ENCODE measurements at places on chromosomes 7 and 10.

GRCh38 chr7:99459087-99459486 lies 6.9 kb downstream of the ATP5MF start:
- DNase-seq: no peak

GRCh38 chr10:33336582-33337325 lies 2.3 kb upstream of the NRP1 start:
- no peak for DNase-seq

DNA sequence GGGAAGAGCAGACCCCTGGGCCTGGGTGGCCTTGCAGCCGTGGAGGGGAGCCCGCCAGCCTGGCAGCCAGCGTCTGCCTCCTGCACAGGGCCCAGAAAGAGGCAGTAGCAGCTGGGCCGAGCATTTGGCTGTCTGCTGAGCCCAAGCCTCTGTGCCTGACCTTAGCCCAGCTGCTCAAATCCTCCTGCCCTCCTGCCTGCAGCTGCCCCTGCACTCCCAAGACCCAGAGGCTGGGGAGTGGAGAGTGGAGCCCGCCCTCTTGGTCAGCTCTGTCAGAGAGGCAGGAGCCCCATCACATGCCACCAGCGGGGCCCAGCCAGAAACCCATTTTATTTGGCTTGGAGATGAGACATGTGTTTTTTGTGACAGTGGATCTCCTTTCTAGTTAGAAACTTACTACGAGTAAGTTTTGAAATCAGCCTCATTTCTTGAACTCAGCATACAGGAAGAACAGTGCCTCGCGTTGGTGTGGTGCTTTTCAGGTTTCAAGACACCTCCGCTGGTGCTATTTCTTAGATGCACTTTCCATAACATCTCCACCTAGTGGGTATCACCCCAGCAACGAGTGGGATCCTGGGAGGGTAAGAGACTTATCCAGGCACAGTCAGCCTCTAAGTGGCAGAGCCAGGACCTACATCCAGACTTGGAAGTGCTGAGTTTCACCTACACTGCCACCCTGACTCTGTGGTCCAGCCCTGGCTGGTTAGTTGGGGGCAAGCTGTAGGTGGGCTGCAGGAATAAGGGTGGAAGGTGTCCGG lies 477.1 kb downstream of the RPS24 start:
- no peak for DNase-seq

DNA sequence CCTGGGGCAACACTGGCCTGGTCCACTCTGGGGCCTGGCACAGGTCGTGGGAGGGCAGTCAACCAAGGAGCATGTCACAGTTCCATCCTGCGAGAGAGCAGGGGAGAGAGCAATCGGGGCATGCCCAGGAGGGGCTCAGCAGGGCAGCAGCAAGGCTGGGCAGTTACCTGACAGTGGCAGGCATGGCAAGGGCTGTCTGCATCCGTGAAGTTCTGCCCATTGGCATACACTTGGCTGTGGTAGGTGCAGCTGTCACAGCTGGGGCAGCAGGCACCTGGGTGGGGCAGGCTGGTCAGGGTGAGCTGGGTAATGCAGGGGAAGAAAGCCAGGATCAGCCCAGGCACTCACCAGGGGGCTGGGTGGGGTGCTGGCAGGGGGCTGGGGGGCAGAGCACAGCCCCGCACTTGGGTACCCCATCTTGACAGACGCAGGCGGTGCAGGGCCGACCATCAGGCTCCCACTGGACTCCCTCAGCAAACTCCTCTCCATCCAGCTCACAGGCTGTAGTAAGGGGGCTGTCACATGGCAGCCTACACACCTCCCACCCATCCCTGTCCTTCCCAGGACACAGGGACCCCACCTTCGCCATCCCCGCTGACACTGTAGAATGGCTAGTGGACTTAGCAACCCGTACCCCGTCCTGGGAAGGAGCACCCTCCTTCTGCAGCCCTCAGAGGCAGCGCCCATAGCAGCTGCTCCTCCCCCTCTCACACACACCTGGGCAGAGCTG lies 17.8 kb downstream of the KCP start:
- peak; percentile 3 for DNase-seq

DNA sequence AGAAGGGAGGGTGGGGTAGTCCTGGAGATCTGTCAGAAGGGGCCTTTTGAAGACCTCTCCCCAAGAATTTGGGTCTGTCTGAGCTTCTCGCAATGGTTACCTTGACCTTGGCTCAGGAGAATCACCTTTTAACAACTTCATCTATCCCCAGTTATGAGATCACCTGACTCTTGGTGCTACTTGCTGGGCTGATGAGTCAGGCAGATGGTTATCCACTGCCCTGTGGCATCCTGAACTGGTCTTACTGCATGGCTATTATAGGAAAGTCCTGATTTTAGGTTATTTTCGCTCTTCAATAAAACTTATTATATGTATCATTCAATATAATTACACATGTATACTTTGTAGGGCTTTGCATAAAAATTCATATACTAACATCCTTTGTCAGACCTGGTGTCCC lies 274.7 kb downstream of the GFRA1 start:
- DNase-seq: no peak

DNA sequence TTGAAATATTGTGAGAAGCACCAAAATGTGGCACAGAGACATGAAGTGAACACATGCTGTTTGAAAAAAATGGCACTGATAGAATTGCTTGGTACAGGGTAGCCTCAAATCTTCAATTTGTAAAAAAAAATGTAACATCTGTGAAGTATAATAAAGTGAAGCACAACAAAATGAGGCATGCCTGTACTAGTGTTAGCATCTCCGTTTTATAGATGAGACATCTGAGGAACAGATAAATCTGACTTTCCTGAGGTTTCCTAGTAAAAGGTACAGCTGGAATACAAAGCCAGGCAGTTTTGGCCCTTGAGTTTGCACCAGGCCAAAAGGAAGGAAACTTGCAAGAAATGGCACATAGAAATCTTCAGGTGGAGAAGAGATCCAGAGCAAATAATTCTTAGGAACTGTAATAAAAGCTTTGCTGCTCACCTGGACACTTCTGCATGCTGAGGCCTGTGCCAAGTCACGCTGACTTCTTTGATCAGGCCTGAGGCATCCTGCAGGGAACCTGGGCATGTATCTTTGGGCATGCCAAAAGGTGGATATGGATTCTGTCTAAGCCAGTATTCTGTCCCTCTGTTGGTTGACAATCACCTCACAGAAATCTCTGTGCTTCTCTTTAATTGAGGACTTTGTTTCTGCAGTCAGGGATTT lies 251.5 kb upstream of the PLPP4 start:
- no peak for DNase-seq

DNA sequence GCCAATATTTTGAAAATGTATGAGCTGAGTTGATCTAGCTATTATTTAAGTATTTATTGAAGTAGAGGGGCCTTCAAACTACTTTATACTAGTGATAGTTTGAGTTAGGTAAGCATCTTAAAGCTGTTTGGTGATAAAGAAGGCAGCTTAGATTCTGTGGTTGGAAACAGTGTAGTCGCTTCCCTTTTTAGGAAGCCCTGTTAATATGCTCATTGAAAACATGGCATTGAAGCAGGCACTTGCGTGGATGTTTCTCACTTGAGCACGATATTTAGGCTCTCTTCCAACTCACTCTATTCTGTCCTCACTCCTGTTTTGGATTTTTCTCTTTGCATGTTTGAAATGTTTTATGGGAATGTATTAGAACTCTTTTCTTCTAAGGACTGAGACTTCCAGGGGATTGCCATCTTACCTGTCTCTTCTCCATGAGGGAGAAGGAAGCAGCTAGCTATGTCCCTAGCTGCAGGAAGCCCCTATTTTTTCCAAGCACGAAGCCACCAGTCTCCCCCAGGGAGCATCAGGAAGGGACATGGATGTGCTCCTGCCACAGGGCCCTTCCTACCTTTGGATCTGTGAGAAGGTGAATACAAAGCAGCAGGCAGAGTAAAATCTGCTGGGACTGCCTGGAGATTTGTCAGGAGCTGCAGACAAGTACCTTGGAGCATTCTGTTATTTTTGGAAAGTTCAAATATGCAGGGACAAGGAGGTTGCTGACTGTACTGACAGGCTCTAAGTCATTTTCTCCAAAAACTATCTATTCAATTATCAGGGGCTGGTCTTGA lies 22.0 kb upstream of the BMPR1A start:
- no peak for DNase-seq

GRCh38 chr7:29087840-29088170 lies 58.5 kb downstream of the CPVL start:
- DNase-seq: no peak

DNA sequence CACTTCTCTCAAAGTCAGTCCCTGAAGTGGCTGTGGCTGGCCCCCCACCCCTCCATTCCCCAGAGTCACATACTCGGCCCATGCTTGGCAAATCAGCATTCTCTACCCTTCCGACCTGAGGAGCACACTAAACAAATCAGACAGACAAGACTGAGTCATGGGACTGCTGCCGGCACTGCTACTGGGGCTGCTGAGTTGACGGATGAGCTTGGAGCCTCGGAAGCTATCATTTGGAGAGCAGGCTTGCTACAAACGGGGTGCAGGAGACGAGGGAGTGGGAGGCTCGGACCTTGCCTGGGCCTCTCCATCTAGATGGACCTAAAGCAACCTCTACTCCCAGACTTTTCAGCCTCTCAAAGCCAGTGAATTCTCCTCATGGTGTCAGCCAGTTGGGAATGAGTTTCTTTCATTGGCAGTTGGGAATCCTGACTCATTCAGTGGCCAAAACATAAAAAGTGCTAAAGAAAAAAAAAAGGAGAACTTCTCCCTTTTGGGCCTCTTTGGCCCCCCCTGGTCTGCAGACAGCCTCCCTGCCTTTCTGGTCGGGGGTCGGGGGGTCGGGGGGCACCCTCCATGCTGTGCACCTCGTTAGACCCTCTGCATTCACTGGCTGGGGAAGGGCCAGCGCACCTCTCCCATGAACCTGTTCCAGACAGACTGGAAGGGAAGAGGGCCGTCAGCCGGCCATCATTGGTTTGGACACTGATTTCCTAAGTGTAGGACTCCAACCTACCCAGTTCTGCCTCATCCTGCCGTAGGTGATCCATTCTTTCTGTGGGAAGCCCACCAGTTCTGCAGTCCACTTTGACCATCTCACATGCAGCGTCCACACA lies 52.3 kb upstream of the COL13A1 start:
- DNase-seq: no peak

DNA sequence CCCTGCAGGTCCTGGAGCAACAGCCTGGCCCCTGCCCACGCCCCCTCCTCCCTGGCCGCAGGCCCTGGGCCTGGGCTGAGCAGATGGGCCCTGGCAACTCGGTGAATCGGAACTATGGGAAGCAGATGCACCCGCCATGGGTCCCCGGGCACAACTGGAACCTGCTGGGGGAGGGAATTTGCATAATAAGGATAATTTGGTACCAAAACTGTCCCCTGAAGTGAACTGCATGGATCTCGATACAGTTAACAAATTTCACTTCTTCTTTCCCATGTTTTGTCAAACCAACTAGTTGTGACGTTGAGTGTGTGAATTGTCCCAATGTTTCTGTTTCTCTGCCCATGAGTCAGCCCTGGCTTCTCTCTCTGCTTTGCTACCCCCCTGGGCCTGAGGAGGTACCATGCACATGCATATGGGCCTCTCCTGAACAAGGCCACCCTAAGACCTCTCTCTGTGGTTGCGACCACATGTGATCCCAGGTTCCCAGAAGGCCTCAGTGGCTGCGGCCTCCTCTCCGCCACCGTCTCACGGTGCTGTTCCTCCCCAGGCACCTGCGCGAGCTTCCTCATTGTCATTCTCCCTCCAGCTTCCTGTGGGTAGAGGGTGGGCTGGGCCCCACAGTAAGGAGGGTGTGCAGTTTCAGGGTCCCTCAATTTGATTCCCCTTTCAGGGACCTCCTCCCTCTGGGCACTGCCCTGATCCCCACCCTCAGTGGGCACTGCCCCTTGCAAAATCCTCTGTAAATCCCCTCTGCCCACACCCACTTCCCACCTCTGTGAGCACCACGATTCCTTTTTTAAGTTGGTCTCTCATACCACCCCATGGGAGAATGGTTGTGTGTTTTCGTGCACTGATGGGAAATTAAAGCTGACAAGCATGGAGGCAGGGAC lies 40.0 kb downstream of the FIGNL1 start:
- DNase-seq: no peak

DNA sequence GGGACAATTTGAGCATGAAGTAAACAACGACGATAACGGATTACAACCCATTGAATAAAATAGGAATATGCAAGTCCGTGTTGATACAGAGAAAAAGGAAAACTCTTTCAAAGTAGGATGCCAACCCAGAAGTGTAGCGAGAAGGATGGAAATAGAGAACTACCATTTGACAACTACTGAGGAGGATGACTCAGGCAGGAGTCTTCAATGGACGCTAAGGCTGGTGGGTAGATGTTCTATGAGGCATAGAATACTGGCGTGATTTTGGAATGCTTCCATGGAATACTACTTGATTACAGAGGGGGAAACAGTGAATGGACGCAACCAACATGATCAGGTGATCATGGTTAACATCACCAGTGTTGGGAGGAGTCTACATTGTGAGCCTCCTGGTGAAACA lies 828 bp upstream of the CFAP70 start:
- no peak for DNase-seq

GRCh38 chr7:98679741-98680140 lies 62.7 kb downstream of the NPTX2 start:
- no peak for DNase-seq

DNA sequence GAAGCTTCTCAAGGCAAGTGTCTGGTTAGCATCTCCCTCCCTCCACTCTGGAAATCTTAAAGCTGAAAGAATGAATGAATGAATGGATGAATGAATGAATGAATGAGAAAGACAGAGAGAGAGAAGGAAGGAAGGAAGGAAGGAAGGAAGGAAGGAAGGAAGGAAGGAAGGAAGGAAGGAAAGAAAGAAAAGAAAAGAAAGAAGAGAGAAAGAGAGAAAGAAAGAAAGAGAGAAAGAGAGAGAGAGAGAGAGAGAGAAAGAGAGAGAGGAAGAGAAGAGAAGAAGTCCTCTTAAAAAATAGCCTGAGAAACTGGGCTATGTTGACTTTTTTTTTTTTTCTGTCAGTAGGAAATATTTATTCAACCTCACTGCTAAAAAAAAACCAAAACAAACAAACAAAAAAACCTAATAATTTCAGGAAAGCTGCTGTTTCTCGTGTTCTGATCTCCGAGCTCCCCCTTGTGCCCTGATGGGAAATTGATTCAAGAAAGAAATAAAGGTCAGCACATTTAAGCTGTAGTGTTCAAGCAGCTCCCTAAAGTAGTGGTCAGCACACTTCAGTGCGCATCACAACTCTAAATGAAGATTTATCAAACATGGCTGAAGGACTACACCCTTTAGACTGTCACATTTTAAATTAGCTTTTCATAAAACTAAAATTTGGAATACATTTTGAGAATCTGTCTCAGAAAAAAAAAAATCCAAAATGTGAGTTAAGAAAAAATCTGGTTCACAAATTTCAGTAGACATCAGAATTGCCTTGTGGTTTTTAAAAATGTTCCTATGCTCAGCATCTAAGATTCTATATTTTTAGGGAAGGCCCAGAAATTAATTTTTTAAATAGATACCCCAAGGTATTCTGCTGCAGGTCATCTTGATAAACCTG lies 154.3 kb downstream of the ELAPOR2 start:
- no peak for DNase-seq

GRCh38 chr10:122296363-122297120 lies 25.4 kb downstream of the BTBD16 start:
- DNase-seq: no peak

GRCh38 chr10:86281396-86281795 lies 85.2 kb downstream of the GRID1 start:
- no peak for DNase-seq
